ENCODE measurements at places on chromosomes 12 and 14. TPM values are rescaled to one million over a fixed set of nuclear protein-coding genes. Genes with fewer than 3 reads are reported as not detected.

GRCh38 chr12:76451528-76451927 lies 103.3 kb upstream of the BBS10 start:
- H3K36me3 ChIP-seq: no peaks in the 10 kb centered on the region
- H3K27me3 ChIP-seq: no peaks in the 10 kb centered on the region
- peaks cover 24% of the 10 kb centered on the region for H3K4me1 ChIP-seq
- H3K27ac ChIP-seq: peak overlapping the region; percentile 76
- H3K4me3 ChIP-seq: no peak overlapping the region
- DNase-seq: no peak

DNA sequence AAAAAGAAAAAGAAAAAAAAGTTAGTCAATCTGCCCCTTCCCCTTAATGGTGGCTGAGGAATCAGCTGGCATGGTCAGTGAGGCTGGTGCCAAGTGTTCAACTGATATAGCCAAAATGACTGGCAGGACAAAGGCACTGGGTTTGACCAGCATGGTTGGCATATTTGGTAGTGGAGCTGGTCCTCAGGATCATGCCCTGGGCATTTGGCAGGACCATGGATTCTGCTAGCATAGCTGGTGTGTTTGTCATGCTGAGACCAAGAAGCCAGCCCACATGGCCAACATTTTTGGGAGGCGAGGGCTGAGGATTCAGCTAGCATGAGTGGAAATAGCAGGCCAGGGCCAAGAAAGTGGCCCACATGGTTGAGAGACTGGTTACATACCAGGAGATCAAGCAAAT lies 136.5 kb downstream of the FBXL14 start:
- no peaks in the 10 kb centered on the region for H3K4me1 ChIP-seq
- H3K36me3 ChIP-seq: no peaks in the 10 kb centered on the region
- H3K27me3 ChIP-seq: no peaks in the 10 kb centered on the region
- no peak overlapping the region for H3K27ac ChIP-seq
- no peak for DNase-seq
- H3K4me3 ChIP-seq: no peak overlapping the region

DNA sequence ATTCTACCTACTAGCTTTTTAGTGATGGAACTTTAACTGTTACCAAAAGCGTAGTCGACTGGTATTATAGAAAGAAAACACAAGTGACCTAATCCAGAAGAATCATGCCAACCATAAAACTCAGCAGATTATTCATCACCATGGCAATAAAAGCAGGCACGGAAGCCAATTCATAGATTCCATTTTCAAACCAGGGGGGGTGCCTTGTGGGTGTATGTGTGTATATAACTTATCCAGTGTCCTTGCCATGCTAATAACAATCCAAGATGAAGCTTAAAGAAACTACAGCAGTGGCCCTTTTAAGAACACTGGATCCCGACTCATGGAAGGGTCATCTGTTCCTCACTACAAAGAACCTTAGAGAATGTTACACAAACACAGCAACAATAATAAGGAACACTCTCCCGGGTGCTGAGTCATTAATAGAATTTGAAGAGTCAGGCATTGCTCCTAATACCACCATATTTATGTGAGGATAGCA lies 61.0 kb downstream of the EPS8 start:
- H3K27ac ChIP-seq: peak overlapping the region; percentile 79
- no peaks in the 10 kb centered on the region for H3K27me3 ChIP-seq
- peaks cover 9% of the 10 kb centered on the region for H3K4me1 ChIP-seq
- DNase-seq: peak; percentile 85
- H3K36me3 ChIP-seq: no peaks in the 10 kb centered on the region

GRCh38 chr12:123761841-123762714 lies at the start of gene DNAH10:
DNAH10 (plus strand) TSS chr12:123762301; CDS start chr12:123762337, 36 bp downstream.
- H3K4me3 ChIP-seq: peak within 1 kb of the TSS; percentile 34
- H3K27ac ChIP-seq: no peak within 1 kb of the TSS
- peaks cover 9% of the 10 kb centered on the region for H3K4me1 ChIP-seq

DNA sequence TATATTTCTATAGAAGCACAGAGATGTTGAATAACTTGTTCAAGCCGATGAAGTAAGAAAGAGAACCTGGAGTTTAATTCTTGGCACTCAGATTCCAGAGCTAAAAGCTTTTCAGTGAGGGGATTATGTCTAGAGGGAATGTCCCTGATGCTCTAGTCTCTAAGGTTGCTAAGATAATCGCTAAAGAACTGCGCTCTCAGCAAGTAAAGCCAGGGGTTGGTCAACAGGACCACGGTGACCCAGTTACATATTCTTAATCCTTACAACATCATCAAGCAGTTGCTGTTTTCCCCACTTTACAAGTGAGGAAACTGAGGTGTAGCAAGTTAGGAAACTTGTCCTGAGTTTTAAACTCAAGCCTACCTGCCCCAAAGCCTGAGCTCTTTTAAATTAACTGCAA lies 110.8 kb downstream of the DAD1 start:
- peaks cover 20% of the 10 kb centered on the region for H3K4me1 ChIP-seq
- H3K27ac ChIP-seq: no peak overlapping the region
- H3K4me3 ChIP-seq: no peak overlapping the region
- H3K36me3 ChIP-seq: no peaks in the 10 kb centered on the region
- DNase-seq: no peak
- peaks cover 2% of the 10 kb centered on the region for H3K27me3 ChIP-seq

- no peak for DNase-seq
- no peak overlapping the region for H3K27ac ChIP-seq
- H3K4me1 ChIP-seq: no peaks in the 10 kb centered on the region
- H3K27me3 ChIP-seq: no peaks in the 10 kb centered on the region
Observed at GRCh38 chr12:104764225-104765091, 193.6 kb downstream of the SLC41A2 start.

GRCh38 chr12:103021538-103022218 lies 64.2 kb downstream of the ASCL1 start:
- H3K4me1 ChIP-seq: no peaks in the 10 kb centered on the region
- no peak overlapping the region for H3K4me3 ChIP-seq
- no peak overlapping the region for H3K27ac ChIP-seq
- no peaks in the 10 kb centered on the region for H3K36me3 ChIP-seq

DNA sequence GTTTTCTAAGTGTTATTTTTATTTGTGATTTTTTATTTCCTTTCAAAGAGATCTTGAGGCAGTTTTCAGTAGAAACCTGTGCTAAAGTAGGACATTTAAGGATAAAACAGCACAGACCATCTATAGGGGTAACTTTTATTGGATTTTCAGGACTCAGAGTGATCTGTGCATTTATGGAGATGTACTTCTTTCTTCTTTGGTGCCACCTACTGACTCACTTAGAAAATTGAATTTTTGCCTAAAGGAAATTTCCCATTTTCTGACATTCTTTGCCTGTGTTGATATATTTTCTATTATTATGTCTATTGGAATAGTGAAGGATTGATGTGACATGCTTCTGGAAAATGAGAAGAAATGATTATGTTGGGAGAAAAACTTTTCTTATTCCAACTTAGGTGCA lies 113.0 kb downstream of the UNC79 start:
- no peaks in the 10 kb centered on the region for H3K4me1 ChIP-seq
- DNase-seq: peak; percentile 23
- no peak overlapping the region for H3K4me3 ChIP-seq

DNA sequence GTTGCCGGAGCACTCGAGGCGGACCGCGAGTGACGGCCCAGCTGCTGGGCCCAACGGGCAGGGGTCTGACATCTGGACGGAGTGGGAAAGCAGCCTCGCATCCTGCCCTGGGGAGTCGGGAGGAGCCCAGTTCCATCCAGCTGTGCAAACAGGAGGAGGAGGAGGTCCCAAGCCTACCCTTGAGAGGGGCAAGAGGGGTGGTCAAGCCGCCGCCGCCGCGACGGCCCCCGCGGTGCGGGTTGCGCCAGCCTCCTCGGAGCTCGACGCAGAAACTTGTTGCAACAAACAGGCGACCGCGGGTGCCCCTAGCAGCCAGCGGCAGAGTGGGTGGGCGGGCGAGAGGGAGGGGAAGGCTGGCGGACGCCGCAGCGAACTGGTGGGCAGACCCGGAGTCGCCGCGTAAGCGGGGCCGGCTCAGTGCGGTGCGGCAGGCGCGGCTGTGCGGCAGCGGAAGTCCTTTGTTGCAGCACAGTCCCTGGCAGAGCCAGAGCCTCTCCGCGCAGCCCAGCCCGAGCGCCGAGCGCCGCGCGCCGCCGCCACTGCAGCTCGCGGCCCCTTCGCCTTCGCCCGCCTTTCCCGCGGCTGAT lies at the start of gene ZBTB1:
Gene ZBTB1 (plus strand): TSS at position 461 of the 587 bp plus-strand sequence. CDS start 16,735 bp downstream, outside the sequence.
- peak; percentile 91 for DNase-seq
- H3K4me1 ChIP-seq: peaks cover 38% of the 10 kb centered on the region
- H3K4me3 ChIP-seq: peak within 1 kb of the TSS; percentile 71
- H3K36me3 ChIP-seq: no peaks in the 10 kb centered on the region
- H3K27ac ChIP-seq: peak within 1 kb of the TSS; percentile 95
- H3K27me3 ChIP-seq: no peaks in the 10 kb centered on the region

DNA sequence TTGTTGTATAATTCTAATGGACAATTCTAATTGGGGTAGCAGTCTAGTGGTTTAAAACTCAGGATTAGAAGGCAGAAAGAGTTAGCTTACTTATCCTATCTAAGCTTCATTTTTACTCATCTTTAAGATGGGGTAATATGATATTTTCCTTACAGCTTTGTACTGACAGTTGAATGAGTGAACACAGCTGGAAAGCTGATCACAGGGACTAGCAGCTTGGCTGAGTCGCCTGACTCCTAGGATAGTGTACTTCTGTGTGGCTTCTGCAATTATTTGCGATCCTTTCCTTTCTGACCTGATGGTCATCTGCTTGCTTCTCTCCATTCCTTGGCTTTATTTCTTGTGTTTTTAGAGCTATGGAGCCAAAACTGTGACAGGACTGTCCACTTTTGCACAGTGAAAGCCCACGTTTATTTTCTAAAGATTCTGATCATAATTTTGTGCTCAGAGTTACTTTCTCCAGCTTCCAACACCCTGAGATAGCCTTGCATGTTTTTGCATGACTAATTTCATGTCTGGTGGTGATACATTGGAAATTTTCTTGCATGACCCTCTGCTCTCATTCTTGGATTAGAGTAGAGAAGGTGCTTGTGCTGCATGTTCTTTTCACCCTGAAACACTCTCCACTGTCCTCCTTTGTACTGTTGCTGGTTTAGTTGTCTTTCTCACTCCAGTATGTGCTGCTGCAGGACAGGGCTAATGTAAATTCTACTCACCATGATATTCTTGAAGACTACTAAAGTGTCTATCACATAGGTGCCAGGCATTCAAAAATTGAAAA lies 377.0 kb upstream of the ATP2B1 start:
- DNase-seq: no peak
- no peaks in the 10 kb centered on the region for H3K36me3 ChIP-seq
- H3K4me1 ChIP-seq: no peaks in the 10 kb centered on the region
- H3K4me3 ChIP-seq: no peak overlapping the region
- H3K27me3 ChIP-seq: no peaks in the 10 kb centered on the region
- no peak overlapping the region for H3K27ac ChIP-seq

DNA sequence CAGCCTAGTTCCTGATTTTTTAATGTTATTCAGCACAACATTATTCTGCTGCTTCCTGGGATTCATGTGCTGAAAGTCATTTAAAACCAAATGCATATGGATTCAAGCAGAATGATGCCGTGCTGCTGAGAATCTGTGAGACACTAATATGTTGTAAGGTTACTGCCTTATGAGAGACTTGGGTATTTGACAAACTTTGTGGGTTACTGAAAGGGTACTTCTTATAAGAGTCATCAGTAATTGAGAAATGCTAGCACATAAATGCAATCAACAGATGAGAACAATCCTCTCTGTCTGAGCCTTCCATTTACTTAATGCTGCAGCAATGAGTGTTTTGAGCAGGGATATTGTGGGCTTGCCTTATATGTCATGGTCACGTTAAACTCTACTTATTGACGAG lies 175.7 kb downstream of the NPAS3 start:
- no peaks in the 10 kb centered on the region for H3K27me3 ChIP-seq
- DNase-seq: no peak
- H3K4me1 ChIP-seq: no peaks in the 10 kb centered on the region
- H3K4me3 ChIP-seq: no peak overlapping the region

- peak; percentile 39 for DNase-seq
- no peak overlapping the region for H3K4me3 ChIP-seq
- H3K27ac ChIP-seq: peak overlapping the region; percentile 57
- H3K36me3 ChIP-seq: peaks cover 2% of the 10 kb centered on the region
- H3K4me1 ChIP-seq: peaks cover 31% of the 10 kb centered on the region
Observed at GRCh38 chr12:122368361-122369073, 54.0 kb downstream of the CLIP1 start.

DNA sequence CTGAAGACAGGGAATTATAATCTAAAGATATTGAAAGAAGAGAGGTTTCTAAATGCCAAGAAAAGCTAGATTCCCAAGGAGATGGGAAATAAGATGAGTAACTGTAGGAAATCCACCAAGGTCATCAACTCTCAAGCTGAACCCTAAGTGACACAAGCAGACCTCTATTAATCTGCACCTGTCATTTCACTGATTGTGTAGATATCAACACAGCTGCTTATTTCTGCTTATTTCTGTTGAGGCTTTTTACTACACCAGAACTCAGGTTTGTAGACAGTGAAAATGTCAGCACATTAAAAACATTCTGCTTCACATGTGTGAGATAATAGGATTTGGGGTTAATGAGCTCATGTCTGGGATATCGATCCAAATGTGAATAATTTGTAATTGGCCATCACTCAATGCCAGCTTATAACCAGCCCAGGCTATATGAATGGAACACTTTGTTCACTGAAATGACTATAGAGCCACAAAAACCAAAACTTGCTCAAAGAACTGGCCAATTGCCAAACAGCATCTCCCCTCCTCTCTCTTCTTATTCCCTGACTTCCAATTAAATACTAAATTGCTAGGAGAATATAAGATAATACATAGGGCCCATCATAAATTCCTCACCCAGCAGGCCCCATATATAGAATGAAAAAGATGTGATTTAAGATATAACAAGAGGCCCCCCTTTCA lies 188.7 kb upstream of the ARID2 start:
- DNase-seq: no peak
- H3K4me3 ChIP-seq: no peak overlapping the region
- H3K27ac ChIP-seq: no peak overlapping the region
- H3K36me3 ChIP-seq: no peaks in the 10 kb centered on the region
- no peaks in the 10 kb centered on the region for H3K4me1 ChIP-seq
- peaks cover 3% of the 10 kb centered on the region for H3K27me3 ChIP-seq

KLHDC1 gene
- total RNA-seq: 1.6 TPM

KLRG1 gene
- 4.4 TPM for total RNA-seq

TSPAN11 gene
- 4.5 TPM for total RNA-seq

TIMM9 gene
- 38.0 TPM for total RNA-seq

KCNC2 gene
- total RNA-seq: not detected

ANO2 gene
- 51.6 TPM for total RNA-seq

MYF5 gene
- not detected for total RNA-seq

PCNX4 gene
- total RNA-seq: 51.6 TPM

GLI1 gene
- 1.1 TPM for total RNA-seq

SLC38A6 gene
- total RNA-seq: 24.6 TPM

PTPN6 gene
- total RNA-seq: 1.8 TPM
